ENCODE measurements at places on chromosomes 5 and 9. TPM values are rescaled to one million over a fixed set of nuclear protein-coding genes. Genes with fewer than 3 reads are reported as not detected.

- DNase-seq, result no peak
Observed at GRCh38 chr5:72194846-72195245, 87.6 kb downstream of the MAP1B start.

DNA sequence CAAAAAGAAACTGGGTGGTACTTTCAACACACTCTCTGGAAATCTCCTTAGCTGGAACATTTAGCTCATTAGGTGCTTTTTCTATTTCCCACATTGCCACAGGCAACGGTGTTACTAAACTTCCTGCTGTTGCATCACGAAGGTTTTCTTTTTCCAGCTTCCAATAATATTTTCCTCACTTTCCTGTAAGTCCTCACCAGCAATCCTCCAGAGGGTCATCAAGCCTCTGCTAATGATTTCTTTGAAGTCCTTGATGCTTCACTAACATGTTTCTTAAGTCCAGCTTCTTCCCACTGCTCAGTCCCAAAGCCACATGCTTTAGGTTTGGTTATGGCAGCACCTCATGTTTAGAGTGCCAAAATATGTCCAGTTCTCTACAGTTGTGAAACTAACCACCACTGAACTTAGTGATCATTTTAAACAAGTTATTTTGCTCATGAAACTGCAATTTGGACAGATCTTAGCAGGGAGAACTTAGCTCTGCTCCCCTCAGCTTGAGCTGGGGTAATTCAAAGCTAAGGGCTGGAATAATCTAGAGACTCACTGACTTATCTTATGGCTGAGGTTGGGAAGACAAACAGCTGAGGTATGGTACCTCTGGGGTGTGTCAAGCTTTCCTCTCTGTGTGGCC is 39.9 kb upstream of the RETREG1 start:
- DNase-seq, result no peak

DNA sequence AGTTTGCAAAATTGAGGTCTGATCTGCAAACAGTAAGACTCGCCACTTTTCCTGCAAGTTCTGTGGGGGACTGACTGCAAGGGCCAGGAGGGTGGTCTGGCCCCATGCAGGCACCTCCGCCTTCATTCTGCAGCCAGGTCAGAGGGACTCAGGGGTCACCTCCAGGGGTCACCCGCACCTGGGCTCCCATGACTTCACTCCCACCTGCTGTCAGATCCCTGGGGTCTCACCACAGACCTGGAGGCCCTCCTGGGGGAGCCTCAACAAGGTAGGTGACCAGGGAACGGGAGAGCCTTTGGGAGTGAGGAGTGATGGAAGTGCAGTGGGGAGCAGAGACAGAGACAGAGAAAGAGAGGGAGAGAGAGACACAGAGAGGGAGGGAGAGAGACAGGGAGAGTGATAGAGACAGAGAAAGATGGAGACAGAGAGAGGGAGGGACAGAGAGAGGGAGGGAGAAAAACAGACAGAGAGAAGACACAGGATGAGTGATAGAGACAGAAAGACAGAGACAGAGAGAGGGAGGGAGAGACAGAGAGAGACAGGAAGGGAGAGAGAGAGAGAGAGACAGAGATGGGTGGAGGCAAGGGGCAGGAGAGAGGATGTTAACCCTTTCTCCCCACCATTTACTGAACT is 41.5 kb upstream of the SLC6A19 start:
- no peak for DNase-seq

GRCh38 chr9:30349526-30350513 is 2034.6 kb upstream of the ACO1 start:
- DNase-seq, result no peak

DNA sequence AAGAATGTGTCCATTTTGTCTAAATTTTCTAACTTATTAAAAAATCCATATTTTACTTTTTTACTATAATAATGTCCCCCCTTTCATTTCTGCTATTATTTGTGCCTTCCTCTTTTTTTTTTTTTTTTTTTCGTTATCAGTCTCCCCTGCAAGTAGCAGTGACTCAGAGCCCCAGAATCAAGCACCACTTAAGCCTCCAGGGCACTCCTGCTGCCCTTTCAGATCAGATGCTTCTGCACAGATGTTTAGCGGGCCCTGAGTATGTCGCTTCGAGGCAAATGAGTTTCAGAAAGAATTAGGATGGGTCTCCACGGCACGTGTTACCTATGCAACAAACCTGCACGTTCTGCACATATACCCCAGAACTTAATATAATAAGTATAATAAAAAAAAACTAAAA is 11.7 kb downstream of the MED7 start:
- no peak for DNase-seq

- no peak for DNase-seq
Observed at GRCh38 chr5:173499471-173500212, 116.8 kb downstream of the BOD1 start.

- no peak for DNase-seq
Observed at GRCh38 chr9:122314165-122314564, 49.5 kb downstream of the MRRF start.

GRCh38 chr9:84701801-84702200 is 32.3 kb downstream of the NTRK2 start:
- no peak for DNase-seq

DNA sequence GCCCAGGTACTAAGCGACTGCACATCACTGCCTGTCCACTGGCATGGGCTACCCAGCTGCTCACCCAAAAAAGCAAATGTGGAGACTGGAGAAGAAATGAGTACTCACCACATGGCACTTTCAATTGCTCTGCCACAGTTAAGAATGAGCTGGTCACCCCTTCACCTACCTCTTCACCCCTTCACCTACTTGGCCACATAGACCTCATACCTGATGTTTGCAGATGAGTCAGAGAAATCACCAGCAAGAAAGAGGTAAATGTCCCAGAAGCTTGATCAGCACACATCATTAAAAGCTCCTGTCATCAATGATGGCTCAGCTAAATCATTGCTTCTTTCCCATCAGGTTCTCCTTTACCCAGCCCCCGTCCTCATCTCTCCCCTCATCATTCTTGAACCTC is 7.6 kb upstream of the PRUNE2 start:
- DNase-seq, result no peak

- DNase-seq, result no peak
Observed at GRCh38 chr9:93143830-93144530, 9.9 kb upstream of the NINJ1 start.

GRCh38 chr5:108418197-108418596 is 36.3 kb upstream of the FBXL17 start:
- DNase-seq, result no peak

DNA sequence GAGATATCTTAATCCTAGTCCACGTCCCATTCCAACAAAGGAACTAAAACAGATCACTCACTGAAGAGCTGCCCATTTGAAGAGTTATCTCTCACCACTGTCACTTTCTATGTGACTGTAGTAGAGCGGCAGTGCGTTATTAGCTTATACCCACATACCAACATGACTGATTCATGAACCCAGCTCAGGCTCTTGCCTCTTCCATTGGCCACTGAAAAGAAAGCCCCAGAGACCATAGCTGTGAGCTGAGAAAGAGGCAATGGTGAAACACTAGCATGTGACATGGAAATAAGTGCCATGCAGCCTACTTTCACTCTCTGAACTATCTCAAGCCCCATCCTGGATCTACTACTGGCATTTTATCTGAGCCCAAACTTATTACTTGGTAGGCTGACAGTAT is 151.7 kb upstream of the MOCS2 start:
- DNase-seq, result no peak

- no peak for DNase-seq
Observed at GRCh38 chr5:133454442-133454841, 157.9 kb downstream of the FSTL4 start.

- no peak for DNase-seq
Observed at GRCh38 chr5:32302835-32303754, 9.6 kb downstream of the MTMR12 start.

DNA sequence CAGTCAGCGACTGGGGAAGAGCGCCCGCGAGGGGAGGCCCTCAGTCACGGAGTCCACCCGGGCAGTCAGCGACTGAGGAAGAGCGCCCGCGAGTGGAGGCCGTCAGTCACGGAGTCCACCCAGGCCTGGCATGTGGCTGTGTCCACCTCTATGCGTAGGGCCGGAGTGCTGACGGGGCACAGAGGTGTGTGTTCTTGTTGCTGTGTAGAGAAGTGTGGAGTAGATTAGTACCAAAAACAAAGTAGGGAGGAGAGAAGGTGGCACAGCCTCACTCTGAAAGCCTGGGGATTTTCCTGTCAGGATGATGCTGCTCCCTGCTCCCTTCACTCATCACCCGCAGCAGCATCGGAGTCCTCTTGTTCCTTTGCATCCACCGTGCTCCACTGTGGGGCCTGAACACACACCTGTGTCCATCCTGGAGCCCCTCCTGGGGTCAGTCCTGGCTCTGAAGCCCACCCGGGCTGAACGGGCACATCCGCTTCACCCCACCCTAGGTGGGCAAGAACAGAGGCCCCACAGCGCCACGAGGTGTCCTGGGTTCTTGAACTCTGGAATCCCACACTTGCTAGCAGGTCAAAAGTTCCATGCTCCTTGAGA is 37.9 kb downstream of the AHRR start:
- DNase-seq, result no peak

DNA sequence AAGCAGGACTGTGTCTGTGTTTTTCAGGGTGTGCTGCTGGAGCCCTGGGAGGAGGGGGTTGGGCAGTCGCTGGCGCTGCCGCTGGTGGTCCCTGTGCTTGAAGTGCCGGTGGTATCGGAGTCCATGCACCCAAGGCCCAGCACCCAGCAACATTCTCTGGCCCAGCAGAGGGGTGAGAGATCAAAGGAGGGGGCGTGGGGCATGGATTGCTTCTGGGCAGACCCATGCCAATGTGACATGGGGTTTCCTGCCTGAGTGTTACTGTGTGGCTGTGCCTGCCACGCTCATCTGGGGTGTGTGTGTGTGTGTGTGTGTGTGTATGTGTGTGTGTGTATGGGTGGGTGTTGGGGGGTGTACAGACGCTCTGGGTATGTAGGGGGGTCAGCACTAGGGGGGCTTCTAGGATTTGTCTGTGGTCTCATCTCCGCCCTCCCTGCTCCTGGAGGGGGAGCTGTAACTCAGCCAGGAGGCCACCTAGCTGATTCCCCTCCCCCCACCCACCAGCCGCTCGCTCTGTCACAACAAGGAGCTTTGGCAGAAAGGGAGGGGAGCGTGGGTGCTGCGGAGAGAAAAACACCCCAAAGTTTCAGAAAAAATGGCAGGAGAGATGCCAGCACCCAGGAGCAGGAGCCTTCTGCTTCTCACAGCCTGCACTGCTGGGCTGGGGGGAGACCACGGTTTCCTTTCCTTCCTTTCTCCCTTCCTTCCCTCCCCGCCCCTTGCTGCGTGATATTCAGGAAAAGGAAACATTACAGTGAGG is 35.9 kb upstream of the HSPA9 start:
- DNase-seq, result no peak

DNA sequence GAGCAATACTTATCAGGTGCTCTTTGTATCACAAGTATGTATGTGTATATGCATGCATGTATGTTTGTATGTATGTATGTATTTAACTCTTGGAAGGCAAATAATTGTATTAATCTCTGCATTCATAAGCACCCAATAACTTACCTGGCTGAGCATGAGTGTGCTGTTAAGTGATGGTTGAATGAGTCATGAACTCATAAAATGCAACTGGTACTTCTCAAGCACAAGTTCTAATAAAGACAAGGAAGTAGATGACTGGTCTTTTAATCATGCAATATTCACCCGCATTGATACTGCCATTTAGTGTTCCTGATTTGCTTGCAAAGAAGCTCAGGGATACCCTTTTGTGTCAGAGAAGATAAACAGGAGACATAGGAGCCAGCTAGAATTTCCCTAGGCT is 204.9 kb upstream of the TRPM3 start:
- DNase-seq, result no peak

- DNase-seq, result no peak
Observed at GRCh38 chr9:132828201-132828770, 49.8 kb downstream of the AK8 start.

DNA sequence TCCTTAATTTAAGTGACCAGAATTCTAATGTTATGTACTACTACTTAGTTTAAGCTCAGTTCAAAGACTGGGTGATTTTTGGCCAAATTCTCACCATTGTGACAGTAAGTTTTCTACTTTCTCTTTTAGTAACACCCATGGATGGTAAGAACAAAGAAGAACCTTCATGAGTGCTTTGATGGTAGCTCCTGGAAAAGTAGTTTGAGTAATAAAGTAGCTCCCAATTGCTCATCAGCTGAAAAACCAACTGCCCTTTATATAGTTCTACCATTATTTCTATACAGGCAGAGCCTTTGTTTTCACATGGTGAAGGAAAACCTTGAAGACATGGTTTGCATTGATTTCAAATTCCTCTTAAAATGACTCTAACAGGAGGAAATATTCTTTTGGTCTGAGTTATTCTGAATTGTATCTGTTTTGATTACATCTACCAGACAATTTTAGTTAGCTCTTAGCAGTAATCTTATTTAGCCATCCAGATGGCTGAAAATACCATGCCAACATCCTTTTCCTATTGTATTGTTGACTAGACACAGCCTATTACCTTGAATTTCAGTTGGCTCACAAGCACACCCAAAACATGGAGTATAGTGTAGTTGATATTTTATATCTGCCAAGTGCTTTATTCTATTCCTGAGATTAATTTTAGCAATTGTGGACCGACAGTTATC is 23.7 kb upstream of the STARD4 start:
- DNase-seq, result no peak

DNA sequence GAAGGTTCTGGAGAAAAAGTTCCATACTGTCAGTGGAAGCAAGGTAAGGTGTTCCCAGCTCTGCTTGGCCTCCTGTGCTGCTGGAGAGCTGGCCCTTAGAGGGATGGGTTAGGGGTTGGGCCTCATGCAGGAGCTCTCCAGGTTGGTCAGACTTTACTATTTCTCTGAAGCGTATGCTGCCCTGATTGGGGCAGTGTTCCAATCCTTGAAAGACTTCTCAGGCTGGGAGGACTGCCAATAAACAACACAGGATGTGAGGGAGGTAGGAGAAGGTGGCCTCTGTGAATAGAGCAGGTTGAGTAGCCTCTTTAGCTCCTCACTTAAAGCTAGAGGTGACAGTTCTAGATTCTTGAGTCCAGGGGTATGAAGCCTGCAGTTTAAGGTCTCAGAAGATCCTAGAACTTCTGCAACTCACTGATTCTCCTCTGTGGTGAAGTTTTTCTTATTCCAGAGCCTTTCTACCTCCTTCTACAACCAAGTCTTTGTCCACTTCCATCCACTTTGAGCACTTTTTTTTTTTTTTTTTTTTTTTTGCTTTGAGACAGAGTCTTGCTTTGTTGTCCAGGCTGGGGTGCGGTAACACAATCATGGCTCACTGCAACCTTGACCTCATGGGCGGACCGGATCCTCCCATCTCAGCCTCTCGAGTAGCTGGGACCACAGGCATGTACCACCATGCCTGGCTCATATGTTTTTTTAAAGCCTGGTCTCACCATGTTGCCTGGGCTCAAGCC is 3.0 kb downstream of the HNRNPAB start:
- DNase-seq, result no peak

GRCh38 chr5:43010935-43011315 is 29.2 kb downstream of the ANXA2R start:
- DNase-seq, result no peak

ATP10B gene
- not detected for total RNA-seq

AJM1 gene
- total RNA-seq, result 3.5 TPM

CORO2A gene
- 26.1 TPM for total RNA-seq

IL9 gene
- total RNA-seq, result not detected

LMX1B gene
- 0.21 TPM for total RNA-seq

SPINK4 gene
- not detected for total RNA-seq

LECT2 gene
- not detected for total RNA-seq

SV2C gene
- 0.32 TPM for total RNA-seq

TAF1L gene
- not detected for total RNA-seq

NFX1 gene
- total RNA-seq, result 36.2 TPM

ABCA1 gene
- 46.8 TPM for total RNA-seq

PRLR gene
- 3.2 TPM for total RNA-seq

TAS2R1 gene
- total RNA-seq, result not detected

All from lower lobe of right lung (tissue), 2 donors.